Karpas-422 (cell line): ENCODE measurements at places on chromosomes 7 and 10.

- no peak for DNase-seq
These were observed 133.8 kb upstream of the MEOX2 start for GRCh38 chr7:15820319-15820718.

DNA sequence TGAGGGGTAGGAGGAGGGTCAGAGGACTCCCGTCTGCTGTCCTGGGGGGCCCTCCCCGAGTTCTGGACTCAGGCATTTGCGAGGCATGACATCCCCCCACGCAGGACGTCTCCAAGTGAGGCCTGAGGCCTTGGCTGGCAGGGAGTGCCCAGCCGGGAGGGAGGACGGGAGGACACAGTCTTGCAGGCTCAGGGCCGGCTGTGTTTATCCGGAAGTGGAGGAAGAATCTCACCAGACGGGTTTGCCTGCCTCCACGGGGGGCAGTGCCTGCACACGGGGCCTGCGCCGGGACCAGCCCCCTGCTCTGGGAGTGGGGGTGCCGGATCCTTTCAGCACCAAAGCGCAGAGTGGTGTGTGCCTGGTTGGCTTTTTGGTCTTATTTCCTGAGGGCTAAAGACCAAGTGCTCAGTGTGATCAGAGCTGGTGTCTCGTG is 10.9 kb downstream of the PWWP2B start:
- no peak for DNase-seq

- DNase-seq: no peak
These were observed 5.8 kb downstream of the GHRHR start for GRCh38 chr7:30969604-30969970.

- DNase-seq: no peak
These were observed 377.4 kb upstream of the PODXL start for GRCh38 chr7:131933751-131934289.

DNA sequence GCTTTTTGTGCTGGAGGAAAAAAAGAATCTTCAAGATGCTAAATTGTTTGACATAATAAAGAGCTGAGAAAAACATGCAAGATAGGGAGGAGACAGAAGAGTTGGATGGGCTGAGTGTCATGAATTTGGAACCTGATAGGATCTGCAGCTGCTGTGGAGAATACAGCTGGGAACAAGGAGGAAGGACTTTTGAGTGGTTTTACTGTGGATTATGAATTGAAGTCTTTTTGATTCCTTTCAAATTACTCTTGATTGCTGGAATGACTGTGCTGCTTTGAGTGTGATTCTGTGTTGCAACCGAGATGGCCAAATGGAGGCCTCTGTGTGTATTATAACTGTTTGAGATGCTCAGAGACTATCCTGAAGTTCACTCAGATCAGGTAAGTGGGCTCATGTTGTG is 4.0 kb downstream of the EFCAB10 start:
- no peak for DNase-seq

GRCh38 chr7:23021596-23021995 is 7.7 kb upstream of the HYCC1 start:
- DNase-seq: no peak

DNA sequence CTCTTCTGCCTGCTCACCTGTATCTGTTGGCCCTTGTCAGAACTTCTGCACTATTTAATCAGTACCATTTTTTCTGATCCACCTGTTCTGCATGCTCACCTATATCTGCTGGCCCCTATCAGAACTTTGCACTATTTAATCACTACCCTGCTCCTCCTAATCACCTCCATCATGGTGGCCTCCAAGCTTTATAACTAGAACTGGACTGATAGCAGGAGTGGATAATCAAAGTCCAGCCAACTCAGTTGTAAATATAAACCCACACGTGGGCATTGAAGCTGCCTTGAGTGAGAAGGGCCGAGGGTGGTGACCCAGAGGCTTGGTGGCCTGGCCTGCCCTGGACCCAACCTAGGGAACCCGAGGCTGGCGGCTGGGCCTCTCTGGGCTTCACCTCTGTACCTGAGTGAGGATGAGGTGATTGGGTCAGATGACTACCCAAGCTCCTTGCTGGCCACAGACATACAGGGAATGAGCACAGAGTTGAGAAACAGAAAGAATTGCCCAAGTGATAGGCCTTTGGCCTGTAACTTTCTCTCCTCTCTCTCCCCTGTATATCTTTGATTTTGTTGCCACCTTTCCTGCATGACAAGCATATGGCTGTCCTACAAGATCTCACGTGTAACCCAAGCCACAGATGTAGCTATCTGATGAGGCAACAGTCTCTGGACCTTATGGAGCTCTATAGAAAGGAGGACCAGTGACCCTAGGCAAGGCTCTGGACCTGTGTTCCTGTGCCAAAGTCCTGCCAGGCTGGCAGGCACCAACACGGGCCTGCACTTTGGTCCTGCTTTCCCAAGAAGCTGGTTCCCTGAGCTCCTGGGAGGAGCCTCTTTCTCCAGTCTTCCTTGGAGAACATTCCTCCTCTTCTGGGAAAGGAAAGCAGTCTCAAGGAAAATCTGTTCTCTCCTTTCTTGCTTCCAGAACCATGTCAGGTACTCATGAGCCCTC is 23.4 kb upstream of the FAM3C start:
- DNase-seq: no peak

DNA sequence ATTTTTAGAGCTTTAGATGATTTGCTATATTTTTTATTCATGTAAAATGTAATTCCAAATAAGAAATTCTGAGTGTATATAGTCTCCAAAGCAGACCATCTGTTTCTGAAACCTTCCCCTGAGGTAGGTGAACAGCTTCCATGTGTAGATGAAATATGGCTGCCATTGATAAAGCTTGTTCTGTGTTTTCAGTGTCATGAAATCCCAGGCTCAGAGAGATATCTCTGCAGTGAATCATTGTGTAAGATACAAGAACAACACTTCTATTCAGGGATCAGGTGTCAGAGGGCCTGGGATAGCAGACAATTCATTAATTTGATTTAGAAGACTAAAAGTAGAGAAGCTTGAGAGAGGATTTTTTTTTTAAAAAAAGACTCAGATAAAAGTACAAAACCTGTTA is 29.1 kb downstream of the ACTA2 start:
- no peak for DNase-seq

DNA sequence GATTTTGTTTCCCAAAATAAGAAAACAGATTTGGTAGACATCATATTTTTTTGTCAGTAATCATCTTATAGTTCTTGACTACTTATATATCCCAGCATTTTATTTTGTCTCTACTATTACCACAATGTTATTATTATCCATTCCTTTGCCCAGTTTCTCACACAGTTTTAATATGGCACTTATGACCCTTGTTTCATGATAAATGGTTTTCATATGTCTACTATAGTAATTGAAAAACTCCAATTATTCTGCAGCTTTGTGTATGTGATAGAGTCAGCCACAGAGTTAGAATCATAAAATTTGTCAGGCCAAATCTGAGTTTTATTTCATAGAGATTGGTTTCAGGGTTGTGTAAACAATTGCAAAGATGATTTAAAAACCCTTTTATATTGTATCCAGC is 203.9 kb downstream of the MALRD1 start:
- no peak for DNase-seq

GRCh38 chr10:123536176-123536845 is 129.8 kb upstream of the GPR26 start:
- no peak for DNase-seq

- no peak for DNase-seq
These were observed 49.9 kb downstream of the COA1 start for GRCh38 chr7:43679210-43680068.
